ENCODE measurements at places on chromosomes 12 and 14.
A peak's percentile ranks its signal among the peaks of the same experiment; 100 is the strongest.

DNA sequence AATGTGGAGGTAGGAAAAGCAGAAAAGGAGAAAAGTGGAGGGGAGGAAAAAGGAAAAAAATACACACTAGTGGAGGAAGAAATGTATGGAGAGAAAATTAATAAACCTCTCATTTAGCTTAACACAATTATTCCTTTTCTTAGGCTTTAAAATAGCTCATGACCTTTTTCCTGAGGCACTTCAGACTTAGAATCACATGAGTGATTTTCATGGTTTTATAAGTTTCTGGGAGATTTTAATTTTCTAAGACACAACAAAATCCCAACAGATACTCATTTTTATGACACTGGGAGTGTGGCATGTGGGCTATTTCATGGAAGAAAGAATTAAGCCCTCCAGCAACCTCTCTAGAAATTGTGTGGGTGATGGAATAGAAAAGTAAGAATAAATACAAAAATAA lies 214.7 kb downstream of the CPNE8 start:
- no peak for DNase-seq

DNA sequence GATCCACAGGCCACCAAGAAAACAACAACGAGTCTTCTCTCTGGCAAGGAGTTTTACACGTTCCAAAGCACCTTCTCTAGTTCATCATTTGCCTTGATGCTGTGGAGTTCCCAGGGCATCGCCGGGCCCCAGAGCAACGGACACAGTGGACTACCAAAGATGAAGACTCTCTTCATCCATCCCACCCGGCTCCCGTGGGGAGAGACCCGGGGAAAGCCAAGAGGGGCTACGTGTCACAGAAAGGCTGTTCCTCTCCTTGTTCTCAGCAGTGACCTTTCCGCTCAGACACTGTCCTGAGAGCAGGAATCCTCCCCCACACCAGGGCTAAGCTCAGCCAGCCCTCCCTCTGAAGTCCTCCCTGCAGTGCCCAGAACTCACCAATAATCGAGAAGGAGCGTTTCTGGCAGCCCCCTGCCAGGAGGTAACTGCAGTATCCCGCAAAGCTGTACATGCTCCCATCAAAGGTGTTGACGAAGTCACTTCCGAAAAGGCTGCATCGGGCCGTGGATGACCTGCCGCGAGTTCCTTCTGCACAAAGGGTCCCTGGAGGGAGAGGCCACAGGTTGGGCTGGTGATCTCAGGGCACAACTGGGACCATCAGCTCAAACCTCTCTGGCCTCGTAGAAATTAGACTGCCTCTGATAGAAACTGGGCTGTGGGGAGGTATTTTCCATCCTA lies 3.5 kb downstream of the VWF start:
- no peak for DNase-seq

GRCh38 chr14:61677479-61677878 lies 17.8 kb upstream of the HIF1A start:
- DNase-seq, result no peak

GRCh38 chr14:52661314-52661713 lies 34.0 kb downstream of the ERO1A start:
- DNase-seq, result no peak

- no peak for DNase-seq
Measured at GRCh38 chr12:124824195-124824594, 39.5 kb downstream of the SCARB1 start.

DNA sequence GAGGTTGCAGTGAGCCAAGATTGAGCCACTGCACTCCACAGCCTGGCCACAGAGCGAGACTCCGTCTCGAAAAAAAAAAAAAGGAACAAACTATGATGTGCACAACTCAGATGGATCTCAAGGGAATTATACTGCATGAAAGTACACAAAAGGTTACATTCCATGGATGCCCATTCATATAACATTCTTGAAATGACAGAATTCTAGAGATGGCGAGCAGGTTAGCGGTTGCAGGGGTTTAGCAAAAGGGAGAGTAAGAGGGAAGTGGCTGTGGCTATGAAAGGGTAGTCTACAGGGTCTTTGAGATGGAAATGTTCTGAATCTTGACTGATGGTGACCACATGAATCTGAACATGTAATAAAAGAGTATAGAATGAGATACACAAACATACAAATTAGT lies 49.7 kb downstream of the CKB start:
- DNase-seq, result no peak

DNA sequence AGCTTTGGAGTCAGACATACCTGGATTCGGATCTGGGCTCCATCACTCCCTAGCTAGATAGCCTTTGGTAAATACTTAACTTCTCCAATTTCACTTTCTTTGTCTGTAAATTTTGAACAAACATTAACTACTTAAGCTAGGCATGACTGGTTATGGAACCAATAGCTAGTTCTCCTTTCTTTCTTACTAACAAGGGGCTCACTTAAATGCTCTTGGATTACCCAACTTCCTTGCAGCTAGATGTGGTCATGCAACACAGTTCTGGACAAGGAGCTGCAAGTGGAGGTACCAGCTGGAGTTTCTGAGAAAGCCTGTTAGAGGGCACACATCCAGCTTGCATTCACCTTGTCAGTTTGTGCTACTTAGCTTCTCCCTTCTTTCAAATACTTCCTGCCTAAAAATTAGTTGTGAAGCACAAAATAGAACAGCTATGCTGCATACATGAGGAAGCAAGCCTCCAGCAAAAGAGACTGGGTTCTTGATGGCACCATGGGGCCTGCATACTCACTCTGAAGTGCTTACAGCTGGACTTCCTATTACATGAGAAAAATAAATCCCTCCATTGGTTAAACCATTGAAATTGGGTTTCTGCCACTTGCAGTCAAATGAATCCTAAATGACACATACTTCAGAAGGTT lies 210.1 kb upstream of the EEA1 start:
- no peak for DNase-seq

- DNase-seq, result no peak
Measured at GRCh38 chr14:33541171-33541570, 409.7 kb downstream of the EGLN3 start.

- DNase-seq, result no peak
Measured at GRCh38 chr12:132179431-132180362, 35.4 kb downstream of the NOC4L start.

DNA sequence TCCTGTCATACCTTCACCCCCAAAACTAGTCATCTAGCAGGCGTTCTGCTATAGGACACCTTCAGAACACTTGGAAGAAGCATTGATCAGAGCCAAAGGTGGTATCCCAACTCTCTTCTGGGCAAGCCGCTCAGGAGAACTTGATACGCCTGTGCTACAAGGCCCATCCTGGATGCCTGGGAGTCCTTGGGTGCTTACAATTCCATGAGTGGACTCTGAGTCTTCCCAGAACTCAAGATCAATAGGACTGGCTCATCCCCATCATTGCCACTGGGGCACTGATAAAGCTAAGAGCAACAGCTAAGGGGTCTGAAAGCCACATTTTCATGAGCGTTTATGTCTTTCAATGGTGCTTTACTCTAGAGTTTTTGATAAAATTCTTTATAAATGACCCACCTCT lies 1.9 kb downstream of the SPTB start:
- no peak for DNase-seq

DNA sequence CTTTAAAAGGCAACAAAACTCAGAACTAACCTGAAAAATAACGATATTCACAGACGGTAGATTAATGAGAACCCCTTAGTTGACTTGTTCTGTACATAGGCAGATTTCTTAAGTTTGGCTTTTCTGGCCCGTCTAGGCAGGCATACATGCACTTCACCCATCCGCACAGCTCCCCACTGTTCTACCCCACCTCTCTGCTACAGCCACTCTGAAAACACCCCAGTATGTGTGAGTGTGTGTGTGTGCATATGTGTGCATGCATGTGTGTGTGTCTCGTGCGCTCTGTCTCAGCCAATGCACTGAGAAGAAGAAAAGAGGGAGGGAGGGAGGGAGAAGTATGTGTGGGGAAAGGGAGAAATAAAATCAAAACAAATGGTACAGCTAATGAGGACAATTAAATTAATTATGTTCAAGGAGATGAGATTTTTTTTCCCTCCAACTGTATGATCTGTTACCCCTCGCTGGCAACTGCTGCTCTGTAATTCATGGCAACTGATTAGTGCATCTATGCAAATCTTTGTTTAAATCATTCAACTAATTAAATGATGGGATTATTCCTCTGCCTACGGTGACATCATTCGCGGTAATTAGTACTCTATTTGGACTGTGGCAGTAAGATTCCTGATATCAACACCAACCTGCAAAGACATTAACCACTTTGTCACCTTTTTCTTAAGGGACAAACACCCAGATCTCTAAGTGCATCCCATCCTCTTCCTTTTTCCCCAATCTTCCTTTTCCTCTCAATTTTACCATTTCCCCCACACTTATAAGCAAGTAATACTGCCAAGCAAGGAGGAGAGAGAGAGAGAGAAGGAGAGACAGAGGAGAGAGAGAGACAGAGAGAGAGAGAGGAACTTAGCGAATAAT lies 2.2 kb upstream of the LMO3 start:
- DNase-seq, result no peak

- DNase-seq, result no peak
Measured at GRCh38 chr12:115155665-115156645, 472.0 kb upstream of the TBX3 start.

GRCh38 chr12:20646239-20646827 lies 48.8 kb upstream of the SLCO1C1 start:
- DNase-seq, result no peak

DNA sequence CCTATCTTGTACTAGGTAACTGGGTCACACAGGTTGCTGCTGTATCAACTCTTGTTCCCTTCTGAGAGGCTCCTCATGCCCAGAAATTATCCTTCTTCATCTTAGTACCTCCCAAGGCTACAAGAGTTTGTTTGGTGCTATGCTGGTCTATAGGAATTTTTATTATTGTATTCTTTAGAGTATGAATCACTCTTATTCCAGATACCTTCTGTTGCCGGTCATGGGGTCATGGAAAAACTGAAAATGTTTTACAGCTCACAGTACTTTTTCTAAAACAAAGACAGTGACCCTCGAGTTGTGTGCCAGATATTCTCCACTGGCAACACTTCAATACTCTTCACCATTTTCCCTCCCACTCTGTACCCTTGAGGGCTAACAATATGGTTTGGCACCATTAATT lies 1598.0 kb upstream of the TMEM132C start:
- no peak for DNase-seq

GRCh38 chr12:121953695-121954094 lies 35.3 kb downstream of the CFAP251 start:
- DNase-seq, result no peak

- no peak for DNase-seq
Measured at GRCh38 chr12:6383572-6384498, at the start of gene LTBR. Gene LTBR (plus strand): TSS chr12:6384162. CDS start chr12:6384359, 197 bp downstream.

GRCh38 chr12:106311139-106311538 lies 8.6 kb downstream of the TCP11L2 start:
- DNase-seq, result no peak

DNA sequence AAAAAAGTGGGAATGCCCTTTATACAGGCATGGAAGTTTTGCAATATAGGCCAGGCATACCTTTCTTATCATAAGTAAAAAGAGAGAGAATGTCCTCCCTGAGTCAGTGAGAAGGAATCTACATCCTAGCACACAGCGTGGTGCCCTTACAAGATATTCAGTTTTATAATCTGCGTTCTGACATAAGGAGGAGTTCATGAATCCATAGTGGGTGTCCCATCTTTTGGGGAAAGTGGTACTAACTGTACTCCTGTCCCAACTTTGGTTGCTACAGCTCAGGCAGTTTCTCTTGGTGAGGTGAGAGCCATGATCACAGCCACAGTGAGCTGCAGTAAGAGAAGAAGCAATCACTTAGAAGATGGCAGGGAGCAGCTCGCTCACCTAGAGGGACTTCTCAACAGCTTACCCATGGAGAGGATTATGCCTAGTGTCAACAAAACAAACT lies 332.9 kb downstream of the BCAT1 start:
- peak; percentile 55 for DNase-seq

GRCh38 chr14:80278293-80279023 lies 67.2 kb upstream of the DIO2 start:
- no peak for DNase-seq

DNA sequence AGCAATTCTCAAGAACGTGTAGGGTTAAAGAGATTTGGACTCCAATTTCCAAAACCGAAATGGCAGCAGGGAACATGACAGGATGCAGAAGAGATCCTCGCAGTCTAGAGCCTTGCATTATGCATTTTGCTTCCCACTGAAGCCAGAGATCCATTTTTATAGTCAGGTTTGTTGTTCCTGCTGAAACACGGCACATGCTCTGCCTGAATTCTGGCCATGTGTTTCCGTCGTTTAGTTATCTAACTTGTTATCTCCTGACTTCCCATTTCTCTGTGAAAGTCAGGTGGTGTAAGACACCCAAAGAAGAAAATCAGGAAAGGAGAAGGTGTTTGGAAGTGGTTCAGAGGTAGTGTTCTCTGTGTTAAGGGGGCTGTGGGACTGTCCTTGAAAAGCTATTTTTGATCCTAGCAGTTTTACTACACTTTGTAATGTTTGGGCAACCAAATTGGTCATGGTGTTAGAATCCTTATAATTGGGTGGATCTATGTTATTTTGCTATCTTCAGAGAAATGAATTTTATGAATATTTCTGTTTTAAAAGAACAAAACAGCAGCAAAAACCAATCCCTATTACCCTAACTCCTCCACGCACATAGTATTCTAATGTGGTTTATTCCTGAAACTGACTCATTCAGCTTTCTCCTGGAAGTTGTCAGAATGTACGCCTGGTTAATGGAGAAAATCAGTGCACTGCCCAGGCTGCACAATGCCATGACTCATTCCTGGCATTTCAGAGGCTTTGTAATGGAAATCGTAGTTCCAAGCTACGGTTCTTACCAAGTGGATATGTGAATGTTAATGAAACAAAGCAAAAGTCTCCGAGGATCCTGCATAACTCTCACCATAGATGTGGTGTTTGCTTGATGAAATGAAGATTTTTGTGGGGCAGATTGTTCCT lies 110.1 kb downstream of the SAMD4A start:
- no peak for DNase-seq

- peak; percentile 20 for DNase-seq
Measured at GRCh38 chr12:109999983-110000505, 814 bp downstream of the ANKRD13A start.

DNA sequence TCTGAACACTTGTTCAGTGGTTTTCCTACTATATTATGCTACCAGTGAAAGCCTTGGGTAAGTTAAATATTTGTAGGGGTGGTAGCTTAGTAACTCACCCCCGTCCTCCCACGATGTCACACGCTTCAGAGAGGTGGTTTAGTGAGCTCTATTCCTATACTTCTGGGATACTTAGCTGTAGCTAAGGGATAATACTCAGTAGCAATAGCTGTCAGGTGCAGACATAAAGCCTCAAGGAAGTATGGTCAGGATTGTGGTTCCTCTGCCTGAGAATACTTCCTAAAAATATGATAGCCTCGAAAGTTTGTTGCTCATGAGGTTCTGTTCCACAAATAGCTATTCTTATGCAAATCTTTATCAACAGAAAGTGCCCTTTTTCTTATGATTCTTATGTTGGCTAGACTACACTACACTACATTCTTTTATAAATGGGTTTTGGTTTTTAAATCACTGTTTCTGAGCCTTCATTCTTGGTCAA lies 11.9 kb downstream of the DLST start:
- DNase-seq, result no peak

DNA sequence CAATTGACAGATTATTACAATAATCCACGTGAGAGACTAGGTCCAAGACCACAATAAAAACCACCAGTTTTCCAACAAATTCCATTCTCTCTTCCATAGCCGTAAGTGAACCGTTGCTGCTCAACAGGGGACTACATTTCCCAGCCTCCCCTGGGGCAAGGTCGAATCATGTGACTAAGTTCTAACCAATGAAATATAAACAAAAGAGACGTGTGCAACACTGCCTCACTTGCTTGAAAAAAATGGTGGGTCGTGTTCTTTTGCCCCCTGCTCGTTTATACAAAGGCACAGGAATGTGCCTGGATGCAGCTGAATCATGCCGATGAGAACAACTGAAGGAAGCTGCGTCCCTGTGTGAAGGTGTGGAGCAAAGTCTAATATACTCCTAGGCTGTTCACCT lies 51.1 kb downstream of the HSPB8 start:
- DNase-seq, result peak; percentile 16

GRCh38 chr12:97425380-97425779 lies 37.2 kb upstream of the RMST start:
- DNase-seq, result no peak
